ENCODE measurements at places on chromosomes 3 and 15. TPM values are rescaled to one million over a fixed set of nuclear protein-coding genes. Genes with fewer than 3 reads are reported as not detected.
A peak's percentile ranks its signal among the peaks of the same experiment; 100 is the strongest.

KCNMB3 gene
- total RNA-seq = 1.4 TPM

DISP2 gene
- total RNA-seq = 0.23 TPM

LRRC34 gene
- 7.2 TPM for total RNA-seq

HYKK gene
- total RNA-seq = 1.7 TPM

GRCh38 chr3:102026656-102027055, 177.3 kb downstream of the NFKBIZ start:
- DNase-seq = no peak
- no peak overlapping the region for H3K4me3 ChIP-seq
- peaks cover 2% of the 10 kb centered on the region for H3K36me3 ChIP-seq
- H3K27ac ChIP-seq = no peak overlapping the region

- H3K4me1 ChIP-seq = peaks cover 44% of the 10 kb centered on the region
- DNase-seq = no peak
- H3K27ac ChIP-seq = no peak within 1 kb of the TSS
These were observed at the start of gene AMT for GRCh38 chr3:49422379-49423248. AMT (minus strand) TSS chr3:49422473; CDS start chr3:49422450, 23 bp downstream.

DNA sequence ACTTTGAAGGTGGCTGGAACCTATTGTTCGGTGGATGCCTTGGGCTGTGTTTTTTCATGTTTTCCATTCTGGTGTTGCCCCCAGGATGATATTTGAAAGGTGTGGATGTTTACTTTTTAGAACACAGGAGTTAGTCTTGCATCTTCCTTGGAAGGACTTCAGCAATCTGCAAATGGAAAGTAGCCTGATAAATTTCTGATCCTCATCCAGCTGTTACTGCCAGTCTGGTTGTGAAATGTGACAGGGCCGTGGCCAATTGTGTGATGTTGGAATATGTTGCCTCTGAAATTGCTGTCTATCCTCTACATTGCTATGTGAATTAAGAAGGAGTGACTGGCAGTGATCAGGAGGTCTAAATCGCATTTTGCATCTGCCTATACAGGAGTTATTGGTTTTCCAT, 382.5 kb upstream of the C2CD4B start:
- no peaks in the 10 kb centered on the region for H3K4me1 ChIP-seq
- peaks cover 4% of the 10 kb centered on the region for H3K27me3 ChIP-seq

DNA sequence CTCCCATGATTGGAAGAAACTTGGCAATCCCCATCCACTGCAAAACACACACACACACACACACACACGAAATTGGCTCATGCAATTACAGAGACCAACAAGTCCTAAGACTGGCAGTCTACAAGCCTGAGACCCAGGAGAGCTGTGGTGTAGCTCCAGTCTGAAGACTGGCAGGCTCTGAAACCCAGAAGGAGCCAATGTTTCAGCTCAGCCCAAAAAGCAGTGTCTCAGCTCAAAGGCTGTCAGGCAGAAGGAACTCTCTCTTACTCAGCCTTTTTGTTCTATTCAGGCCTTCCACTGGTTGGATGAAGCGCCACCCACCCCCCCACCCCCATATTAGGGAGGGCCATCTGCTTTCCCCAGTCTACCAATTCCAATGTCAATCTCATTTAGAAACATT, 32.1 kb downstream of the MESD start:
- peak; percentile 30 for DNase-seq
- no peaks in the 10 kb centered on the region for H3K27me3 ChIP-seq
- H3K27ac ChIP-seq = no peak overlapping the region
- peaks cover 28% of the 10 kb centered on the region for H3K4me1 ChIP-seq

- H3K36me3 ChIP-seq = no peaks in the 10 kb centered on the region
- H3K4me3 ChIP-seq = no peak overlapping the region
- no peak overlapping the region for H3K27ac ChIP-seq
- H3K27me3 ChIP-seq = no peaks in the 10 kb centered on the region
- no peak for DNase-seq
These were observed 213.0 kb downstream of the PTPRG start for GRCh38 chr3:61774279-61774890.

- DNase-seq = no peak
- H3K27me3 ChIP-seq = peaks cover 17% of the 10 kb centered on the region
- H3K4me3 ChIP-seq = no peak overlapping the region
These were observed 174.2 kb upstream of the ATP11B start for GRCh38 chr3:182618981-182619591.

- H3K27me3 ChIP-seq = peaks cover 4% of the 10 kb centered on the region
- no peak overlapping the region for H3K27ac ChIP-seq
- H3K36me3 ChIP-seq = peaks cover 1% of the 10 kb centered on the region
- no peak overlapping the region for H3K4me3 ChIP-seq
- H3K4me1 ChIP-seq = no peaks in the 10 kb centered on the region
These were observed 35.5 kb downstream of the EOMES start for GRCh38 chr3:27686642-27687041.

DNA sequence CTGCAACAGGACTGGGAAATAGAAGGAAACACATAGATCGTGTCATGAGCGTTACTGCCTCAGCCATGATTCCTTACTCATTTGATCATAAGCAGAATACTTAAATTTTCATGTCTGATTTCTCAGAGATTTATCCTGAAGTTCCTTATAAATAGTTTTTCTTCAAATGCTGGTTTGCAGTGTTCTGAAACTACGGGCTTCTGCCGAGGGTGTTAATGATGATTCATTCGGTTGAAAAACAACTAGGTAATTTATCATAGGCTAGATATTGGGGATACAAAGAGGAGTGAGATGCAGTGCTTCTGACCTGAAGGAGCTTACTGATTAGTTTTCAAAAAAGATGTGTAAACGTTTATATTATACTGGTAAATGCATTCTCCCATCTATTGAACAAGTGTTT, 428.9 kb downstream of the NLGN1 start:
- no peaks in the 10 kb centered on the region for H3K4me1 ChIP-seq
- H3K27ac ChIP-seq = no peak overlapping the region
- no peak for DNase-seq
- H3K36me3 ChIP-seq = no peaks in the 10 kb centered on the region

- peaks cover 7% of the 10 kb centered on the region for H3K36me3 ChIP-seq
- no peak overlapping the region for H3K27ac ChIP-seq
- H3K4me3 ChIP-seq = no peak overlapping the region
- H3K4me1 ChIP-seq = peaks cover 14% of the 10 kb centered on the region
- H3K27me3 ChIP-seq = no peaks in the 10 kb centered on the region
- DNase-seq = no peak
These were observed 7.6 kb downstream of the HSPBAP1 start for GRCh38 chr3:122786066-122786465.

- no peaks in the 10 kb centered on the region for H3K27me3 ChIP-seq
- H3K36me3 ChIP-seq = peaks cover 4% of the 10 kb centered on the region
- no peak for DNase-seq
- H3K4me3 ChIP-seq = no peak overlapping the region
- peaks cover 14% of the 10 kb centered on the region for H3K4me1 ChIP-seq
These were observed 397.8 kb upstream of the NR2F2 start for GRCh38 chr15:95932676-95933075.
